ENCODE measurements at places on chromosomes 1 and 21.

GRCh38 chr1:236156512-236157208, 14.3 kb downstream of the GPR137B start:
- DNase-seq = no peak

- DNase-seq = no peak
These were observed 68.0 kb upstream of the ACTL8 start for GRCh38 chr1:17687145-17687544.

DNA sequence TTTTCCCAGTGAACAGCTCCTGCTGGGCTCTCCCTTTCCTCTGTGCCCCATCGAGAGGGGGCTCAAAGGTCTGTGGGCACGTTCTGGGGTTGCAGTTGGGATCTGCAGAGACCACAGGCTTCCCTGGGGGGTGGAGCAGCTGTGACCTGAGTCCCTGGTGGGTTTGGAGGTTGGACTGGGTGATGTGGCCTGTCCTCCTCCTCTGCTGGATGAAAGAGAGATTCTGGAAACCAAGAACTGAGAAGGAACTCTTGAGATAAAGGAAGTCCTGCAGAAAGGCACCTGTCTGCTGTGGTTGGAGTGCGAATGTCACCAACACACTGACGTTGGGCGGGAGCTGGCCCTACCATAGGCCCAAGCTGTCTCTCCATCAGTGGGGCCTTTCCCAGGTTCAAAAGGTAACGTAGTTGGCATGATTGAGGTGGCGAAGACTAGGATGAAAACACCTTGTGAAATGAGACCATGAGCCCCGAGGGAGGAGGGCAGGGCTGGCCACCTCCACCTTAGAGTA, 35.8 kb upstream of the ETV3 start:
- no peak for DNase-seq

- DNase-seq = no peak
These were observed 94.3 kb downstream of the PSMG1 start for GRCh38 chr21:39088831-39089380.

DNA sequence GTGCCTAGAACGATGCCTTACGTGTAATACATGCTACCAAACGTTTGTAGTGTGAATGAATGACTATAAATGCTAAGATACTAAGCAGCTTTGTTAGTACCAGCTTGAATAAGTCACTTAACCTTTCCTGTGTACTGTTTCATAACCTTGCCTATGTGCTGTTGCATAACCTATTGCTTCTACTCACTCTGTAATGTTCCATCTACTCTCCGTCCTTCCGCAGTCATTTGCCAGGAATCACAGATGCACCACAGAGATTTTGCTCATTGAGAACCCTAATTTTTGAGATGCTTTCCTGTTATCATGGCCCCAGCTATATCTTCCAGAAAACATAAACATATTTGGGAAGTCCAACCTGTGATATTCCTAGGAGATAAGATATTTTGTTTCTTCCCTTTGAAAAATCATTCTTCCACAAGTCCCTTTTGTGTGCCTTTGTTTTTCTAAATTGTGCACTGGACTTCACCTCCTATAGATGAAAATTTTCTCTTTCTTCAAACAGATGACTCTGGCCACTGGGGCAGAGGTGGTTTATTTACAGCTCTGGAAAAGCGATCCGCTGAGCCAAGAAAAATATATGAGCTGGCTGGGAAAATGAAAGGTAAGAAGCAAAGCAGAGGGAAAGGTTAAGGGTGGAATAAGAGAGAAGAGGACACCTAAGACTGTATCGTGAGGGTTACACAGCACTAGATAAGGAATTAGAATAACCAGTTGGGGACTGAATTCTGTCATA, 44.8 kb downstream of the CHD1L start:
- no peak for DNase-seq

DNA sequence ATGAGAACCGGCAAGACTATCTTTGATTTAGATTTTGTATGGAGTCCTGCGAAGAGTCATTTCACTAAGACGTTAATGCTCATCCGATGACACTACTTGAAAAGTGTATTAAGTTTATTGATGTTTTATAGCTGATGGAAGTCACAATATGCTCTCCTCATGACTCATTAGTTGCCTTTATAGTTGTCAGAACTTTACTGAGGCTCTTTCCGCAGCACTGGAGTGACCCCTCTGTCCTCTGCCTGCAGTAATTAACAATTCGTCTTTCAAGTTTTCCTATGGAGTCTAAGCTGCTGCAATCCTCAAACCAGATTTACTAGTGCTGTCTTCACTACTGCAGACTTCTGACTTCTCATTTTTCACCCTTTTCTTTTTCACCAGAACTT, 853 bp downstream of the USP16 start:
- DNase-seq = no peak

GRCh38 chr1:156860113-156860627, 495 bp upstream of the NTRK1 start:
- DNase-seq = peak; percentile 68

GRCh38 chr1:11441211-11441952, 37.6 kb upstream of the DISP3 start:
- DNase-seq = no peak

DNA sequence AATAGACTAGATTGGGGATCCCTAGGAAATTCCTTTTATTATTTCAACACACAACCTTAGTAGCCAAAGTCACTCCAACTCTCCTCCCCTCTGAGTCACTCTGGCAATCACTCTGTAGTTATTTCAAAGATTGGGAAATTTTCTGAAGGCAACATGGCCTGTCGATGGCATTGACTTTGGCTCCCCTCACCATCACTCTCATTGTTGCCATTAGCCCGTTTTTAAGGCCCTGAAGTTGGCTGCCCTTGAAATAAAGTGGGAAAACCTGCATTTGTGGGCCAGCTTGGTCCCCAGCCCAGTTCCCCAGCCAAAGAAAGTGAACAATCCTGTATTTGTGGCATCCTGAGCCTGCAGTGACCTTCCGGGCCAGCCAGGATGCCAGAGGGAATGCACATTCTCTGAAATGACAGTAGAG, 52.5 kb downstream of the CDC7 start:
- no peak for DNase-seq

DNA sequence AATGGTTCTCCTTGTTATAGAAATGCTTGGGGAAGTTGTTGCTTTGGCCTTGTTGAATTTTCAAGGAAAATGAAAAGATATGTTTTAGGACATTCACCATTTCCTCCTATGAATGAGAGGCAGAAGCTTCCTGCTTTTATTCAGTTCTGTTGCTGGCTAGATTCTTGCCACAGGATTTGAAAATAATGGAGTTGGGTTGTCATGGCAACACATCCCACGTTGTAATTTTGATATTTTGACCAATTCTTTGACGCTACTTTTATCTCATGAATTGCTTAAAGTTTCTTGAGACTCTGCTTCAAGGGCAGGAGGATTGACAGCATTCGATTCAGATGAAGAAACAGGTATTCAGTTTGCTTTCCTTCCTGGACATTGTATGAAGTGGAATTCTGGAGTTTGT, 331.5 kb downstream of the PRDM2 start:
- no peak for DNase-seq

DNA sequence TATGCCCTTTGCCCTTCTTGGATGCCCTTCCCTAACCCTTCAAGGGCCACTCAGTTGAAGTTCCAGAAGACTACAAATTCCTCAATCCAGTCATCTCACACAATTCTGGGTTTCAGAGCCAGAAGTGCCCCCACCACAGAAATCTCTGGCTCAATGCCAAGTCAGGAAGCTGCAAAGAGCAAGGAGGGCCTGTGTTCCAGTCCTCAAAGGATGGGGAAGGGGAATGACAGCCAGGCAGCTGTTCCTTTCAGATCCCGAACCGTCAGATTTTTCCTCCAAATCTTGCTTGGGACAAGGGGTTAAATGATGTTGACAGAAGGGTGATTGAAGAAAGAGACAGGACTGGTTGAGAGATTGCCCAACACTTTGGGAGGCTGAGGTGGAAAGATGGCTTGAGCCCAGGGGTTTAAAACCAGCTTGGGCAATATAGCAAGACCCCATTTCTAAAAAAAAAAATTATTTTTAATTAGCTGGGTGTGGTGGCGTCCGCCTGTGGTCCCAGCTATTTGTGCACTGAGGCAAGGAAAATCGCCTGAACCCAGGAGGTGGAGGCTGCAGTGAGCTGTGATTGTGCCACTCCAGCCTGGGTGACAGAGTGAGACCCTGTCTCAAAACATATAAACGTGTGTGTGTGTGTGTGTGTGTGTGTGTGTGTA, 716 bp upstream of the HPDL start:
- no peak for DNase-seq

DNA sequence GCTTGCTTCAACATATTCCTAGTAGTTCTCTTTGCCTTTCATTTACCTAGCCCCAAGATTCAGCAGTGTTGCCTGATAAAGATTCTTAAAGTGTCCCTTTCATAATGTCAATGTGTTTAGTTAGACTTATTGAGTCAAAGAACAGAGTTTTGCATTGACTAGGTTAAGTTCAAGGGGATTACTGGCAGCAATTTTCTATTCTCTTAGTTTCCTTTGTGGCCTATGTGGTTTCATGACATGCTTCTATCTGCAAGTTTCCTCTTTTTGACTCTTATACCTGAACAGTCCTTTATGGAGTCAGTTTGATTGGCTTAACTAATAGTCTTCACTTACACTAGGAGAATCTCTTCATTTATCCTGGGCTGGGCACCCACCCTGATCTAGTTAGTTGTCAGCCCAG, 151.3 kb downstream of the ADGRL4 start:
- no peak for DNase-seq

GRCh38 chr1:187471555-187471954, 642.8 kb downstream of the PLA2G4A start:
- no peak for DNase-seq

- no peak for DNase-seq
These were observed 134.8 kb downstream of the BACH1 start for GRCh38 chr21:29433366-29434059.

GRCh38 chr1:240474133-240474614, 137.8 kb downstream of the GREM2 start:
- no peak for DNase-seq

DNA sequence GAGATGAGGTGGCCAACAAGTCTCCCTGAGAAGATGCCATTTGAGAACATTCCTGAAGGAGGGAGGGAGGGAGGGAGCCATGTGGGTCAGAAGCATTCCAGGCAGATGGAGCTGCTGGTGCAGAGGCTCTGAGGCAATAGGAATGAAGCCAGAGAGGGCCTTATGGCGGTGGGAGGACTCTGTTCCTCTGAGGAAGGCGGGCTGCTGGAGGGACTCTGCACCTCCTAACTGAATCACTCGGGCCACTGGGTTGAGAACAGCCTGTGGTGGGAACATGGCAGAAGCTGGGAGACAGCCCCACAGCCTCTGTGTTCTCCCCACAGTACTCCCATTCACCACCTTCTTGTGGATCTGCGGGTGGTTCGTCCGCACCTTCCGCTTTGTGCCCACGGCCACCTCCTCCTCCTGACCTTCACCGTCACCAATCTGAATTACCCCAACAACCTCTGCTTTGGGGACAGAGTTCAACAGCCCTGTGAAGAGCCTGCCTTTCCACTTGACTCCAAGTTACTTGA, 2.4 kb upstream of the TMEM125 start:
- DNase-seq = no peak

- DNase-seq = no peak
These were observed 160.0 kb downstream of the LTN1 start for GRCh38 chr21:28832715-28833061.

DNA sequence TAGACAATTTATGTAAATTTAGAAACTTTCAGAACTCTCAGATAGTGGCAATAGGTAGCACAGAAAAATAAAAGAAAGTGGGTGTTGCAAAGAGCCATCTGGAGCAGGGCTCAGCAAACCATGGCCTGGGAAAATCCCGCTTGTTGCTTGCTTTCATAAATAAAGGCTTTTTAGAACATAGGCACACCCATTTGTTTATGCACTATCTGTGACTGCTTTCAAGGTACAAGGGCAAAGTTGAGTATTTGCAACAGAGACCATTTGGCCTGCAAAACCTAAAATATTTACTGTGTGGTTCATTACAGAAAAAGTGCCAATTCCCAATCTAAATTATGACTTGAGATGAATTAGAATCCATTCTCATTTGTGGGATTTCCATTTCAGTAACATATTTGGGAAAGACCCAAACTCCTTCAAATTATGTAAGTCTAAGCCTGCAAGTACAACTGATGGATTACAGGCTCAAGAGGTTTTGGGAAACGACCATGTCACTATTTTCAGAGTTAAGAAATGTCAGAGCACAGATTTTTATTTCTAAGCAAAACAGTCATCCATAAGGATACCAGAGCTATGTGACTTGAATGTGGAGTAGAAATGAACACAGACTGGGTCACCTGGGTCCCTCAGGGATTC, 43.5 kb upstream of the DPT start:
- DNase-seq = no peak

DNA sequence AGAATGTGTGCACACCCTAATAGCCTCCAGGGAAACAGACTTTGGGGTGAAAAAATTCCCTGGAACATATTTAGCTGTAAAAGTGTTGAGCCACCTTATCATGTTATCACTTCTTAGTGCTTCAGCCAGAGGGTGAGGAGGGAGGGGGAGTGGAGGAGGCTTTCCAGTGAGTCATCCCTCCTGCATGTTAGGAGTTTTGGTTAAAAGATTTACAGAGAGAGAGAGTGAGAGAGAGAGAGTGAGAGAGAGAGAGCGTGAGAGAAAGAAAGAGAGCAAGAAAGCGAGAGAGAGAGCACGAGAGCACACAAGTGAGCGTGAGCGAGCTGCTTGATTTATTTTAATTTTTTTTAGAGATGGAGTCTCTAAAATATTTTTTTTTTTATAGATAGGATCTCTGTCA, 13.5 kb upstream of the CACNA1E start:
- DNase-seq = no peak

DNA sequence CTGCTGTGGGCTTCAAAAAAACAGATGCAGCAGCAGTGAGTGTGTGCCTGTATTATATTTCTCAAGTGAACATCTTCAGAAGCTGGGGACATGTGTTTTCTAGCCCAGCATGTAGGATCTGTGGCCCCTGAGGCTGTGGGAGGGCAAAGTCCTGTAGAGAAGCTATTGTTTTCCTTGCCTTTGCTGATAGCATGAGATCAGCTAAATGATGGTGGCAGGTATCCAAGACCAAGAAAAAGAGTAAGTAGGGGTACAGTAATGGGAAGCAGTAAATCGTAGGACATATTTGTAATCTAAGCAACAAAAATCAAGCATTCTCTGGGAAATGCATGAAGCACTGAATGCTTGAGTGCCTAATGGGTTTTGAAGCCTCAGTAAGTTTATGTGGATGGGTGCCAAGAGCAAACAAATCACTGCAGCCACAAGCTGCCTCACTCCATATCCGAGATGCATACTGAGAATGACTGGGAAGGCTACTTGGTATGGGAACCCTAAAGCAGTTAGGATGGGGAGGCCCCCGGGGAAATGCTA, 98.3 kb downstream of the CD58 start:
- no peak for DNase-seq

DNA sequence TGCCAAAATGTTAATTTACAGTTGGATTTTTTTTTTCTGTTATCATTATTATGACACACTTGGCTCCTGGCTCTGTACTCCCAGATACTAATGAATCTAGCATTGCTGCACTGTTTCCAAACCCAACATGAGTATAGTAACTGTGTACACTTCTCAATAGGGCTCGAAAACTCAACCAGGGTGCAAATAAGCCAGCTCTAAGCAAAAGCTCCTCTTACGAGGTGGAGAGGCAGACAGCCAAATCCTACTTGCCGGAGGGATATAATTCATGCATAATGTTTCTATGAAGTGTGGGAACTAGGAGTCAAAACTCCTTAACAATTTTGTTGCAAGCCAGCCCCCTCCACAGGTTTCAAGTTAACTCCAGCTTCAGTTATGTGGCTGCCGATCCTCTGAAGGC, 510.4 kb upstream of the ZP4 start:
- no peak for DNase-seq

GRCh38 chr1:67735806-67736627, 51.0 kb downstream of the GADD45A start:
- no peak for DNase-seq

GRCh38 chr1:160844447-160845232, 18.0 kb downstream of the CD244 start:
- no peak for DNase-seq

GRCh38 chr1:119323216-119323982, 45.2 kb upstream of the HAO2 start:
- no peak for DNase-seq
